GM12864 (cell line): ENCODE measurements at places on chromosomes 12 and 14.

DNA sequence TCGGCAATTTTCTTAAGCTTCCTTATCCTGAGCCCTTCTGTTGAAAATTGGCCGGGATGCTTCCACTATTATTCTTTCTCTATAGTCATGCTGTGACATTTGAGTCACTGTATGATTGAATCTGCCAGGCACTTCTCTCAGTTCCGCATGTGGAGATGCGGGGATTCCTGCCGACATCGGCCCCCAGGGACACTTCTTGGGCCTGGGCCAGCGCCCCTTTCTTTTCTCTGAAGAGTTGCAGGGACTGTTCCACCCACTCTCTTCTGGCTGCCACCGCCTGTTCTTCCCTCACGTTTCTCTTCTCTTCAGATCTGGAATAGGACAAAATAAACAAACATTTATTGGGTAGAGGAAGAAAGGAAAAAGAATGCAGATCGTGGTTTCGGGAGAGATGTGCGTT, 310.1 kb downstream of the ETNK1 start:
- no peak for DNase-seq

DNA sequence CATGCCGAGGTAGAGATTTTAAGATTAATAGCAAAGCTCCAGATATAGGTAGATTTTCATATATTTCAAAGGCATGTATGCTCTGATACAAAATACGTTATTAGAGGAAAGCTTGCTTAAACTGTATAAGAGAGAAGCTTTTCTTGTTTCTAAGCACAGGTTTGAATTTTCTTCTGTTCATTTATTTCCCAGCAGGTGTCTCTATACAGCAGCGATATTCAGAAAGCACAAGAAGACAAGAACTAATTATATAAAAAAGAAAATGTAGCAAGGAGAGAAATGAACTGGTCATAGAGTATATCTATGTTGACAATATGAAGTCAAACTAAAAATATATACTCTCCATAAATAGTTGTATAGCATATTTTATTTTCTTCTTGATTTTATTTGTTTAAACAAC, 307.4 kb upstream of the NOVA1 start:
- DNase-seq = no peak

DNA sequence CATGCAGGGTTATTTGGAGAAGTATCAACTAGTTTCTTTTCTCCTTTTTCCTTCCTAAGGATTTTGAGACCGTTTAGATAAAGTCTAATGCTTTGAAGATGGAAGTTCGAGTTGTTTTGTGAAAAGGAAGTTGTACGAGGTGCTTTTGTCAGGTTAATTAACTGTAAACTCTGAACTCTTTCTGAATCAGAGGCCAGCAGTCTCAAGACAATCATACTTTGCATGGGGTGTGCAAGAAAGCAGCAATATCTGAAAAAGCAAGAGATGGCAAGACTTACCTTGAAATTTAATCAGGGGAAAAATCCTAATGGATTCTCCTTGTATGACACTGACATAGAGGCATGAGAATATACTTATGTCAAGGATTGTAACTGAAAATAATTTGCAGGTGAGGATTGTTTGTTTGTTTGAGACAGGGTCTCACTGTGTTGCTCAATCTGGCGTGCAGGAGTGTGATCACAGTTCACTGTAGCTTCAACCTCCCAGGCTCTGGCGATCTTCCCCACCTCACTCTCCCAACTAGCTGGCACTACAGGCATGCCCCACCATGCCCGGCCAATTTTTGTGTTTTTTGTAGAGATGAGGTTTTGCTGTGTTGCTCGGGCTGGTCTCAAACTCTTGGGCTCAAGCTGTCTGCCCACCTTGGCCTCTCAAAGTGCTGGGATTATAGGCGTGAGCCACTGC, 170.2 kb upstream of the HMGA2 start:
- no peak for DNase-seq

DNA sequence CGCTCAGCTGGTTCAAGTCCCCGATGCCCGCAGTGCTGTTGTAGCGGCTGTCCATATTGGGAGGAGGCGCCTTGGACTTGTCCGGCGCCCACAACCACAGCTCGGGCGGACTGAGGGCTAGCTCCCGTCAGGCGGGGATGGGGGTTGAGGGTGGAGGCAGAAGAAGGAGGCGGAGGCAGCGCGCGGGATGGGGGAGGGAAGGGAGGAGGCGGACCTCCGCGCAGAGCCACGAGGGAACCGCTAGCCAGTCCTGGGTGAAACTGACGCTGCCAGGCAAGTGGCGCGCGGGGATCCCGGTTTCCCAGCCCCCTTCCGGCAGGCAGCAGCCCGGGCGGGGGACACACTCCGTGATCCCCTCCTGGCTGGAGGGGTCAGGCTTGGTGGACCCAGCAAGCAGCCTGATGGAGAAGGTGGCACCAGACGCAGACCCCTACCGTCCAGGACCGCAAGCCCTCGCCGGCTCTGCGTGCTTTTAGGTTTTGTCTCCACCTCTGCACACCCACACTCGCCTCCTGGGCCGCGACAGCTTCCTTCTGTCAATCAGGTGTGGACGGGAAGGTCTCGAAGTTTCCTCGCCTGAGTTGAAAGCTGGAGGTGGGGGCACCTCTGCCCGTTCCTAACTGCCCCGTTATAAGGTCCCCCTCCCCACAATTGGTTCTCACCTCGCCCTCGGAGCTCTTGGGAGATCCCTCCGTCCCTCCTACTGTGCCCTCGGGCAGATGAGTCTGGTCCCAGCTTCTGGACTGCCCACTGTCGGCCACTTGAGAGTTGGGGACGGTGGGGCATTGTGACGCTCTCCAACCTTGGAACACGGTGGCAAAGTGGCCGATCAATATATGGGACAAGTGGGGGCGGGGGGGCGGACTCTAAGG, at the start of gene CPNE8:
Gene CPNE8, minus strand, starts transcription at position 112 of the 872 bp plus-strand sequence. Its CDS starts 57 bp downstream, at position 55.
- no peak for DNase-seq

DNA sequence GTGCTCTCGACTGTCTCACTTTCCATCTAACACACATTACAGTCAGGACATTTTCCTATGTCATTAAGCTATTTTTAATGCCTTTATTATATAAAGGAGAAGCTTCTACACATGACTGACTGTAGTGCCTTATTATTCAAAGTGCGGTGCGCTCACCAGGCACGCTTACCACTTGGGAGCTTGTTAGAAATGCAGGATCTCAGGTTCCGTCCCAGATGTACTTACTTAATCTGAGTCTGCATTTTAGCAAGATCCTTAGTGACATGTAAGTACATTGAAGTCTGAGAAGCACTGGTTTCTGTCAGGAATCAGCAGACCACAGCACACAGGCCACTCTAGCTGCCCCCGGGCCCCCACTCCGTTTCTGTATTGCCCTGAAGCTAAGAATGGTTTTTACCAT, 44.7 kb upstream of the MDM1 start:
- no peak for DNase-seq

GRCh38 chr12:132513070-132513398, 23.1 kb downstream of the FBRSL1 start:
- no peak for DNase-seq

GRCh38 chr12:82523996-82524395, 162.7 kb upstream of the TMTC2 start:
- DNase-seq = no peak

- DNase-seq = no peak
Measured at GRCh38 chr12:7361265-7361664, 57.4 kb downstream of the ACSM4 start.

DNA sequence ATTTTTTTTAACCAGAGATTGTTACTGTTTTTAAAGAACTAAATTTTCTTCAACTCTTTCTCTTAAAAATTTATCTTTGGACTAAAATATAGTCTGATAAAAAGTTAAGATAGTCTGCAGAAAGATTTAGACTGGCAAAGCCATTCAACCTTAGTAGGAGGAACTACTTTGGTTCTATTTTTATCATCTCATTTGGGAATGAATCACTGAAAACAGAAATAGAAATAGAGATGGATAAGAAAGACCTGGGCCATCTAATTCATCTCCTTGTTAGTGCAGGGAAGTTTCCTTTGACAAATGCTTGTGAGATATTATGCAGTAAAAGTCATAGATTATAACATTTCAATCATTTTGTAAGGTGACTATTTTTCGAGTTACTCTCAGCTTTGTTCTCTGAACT, 263.2 kb upstream of the NPAS3 start:
- no peak for DNase-seq

GRCh38 chr14:72444701-72445100, 449.2 kb downstream of the DPF3 start:
- no peak for DNase-seq

GRCh38 chr12:132275110-132275531, 54.3 kb downstream of the GALNT9 start:
- no peak for DNase-seq

GRCh38 chr12:4001841-4002240, 128.6 kb upstream of the PARP11 start:
- DNase-seq = no peak

DNA sequence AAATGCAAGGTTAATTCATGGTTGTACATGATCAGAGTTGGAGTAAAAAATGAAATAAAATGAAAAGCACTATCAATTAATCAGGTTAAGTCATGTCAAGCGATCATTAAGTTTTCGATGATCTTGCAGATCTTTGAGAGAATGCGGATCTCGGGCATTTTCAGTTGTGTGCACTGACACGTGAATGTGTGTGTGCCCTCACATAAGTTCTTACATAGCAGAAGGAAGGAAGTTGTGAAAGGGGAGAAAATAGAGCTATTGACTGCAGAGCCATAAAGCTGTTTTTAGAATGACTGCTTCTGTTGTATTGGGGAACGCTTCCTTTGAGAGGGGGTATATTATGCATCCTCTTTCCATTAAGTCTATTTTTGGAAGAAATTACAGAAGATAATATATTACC, 101.3 kb downstream of the HMGA2 start:
- DNase-seq = no peak
